ENCODE measurements at places on chromosomes 11 and 22.

GRCh38 chr11:114137838-114138237, 78.3 kb downstream of the ZBTB16 start:
- DNase-seq, result no peak

DNA sequence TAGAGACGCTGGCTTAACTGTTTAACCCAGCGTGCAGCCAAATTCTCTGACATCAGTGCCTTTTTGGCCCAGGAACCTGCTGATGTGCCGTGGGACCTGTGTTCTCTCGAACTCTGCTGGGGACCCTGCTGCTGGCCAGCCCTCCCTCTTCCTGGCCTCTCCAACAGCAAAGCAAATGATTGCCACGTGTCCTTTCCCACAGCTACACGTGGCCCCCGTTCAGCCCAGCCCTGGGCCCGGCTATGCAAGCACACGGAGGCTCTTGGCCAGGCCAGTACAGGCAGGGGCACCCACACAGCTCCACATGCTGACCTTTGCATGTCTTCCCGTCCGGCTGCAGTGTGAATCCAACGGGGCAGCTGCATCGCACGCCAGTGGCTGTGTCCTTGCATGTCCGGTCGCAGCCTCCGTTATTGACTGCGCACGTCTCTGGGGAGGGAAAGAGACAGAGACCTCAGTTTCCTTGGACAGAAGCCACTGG, 51.6 kb upstream of the TTLL12 start:
- no peak for DNase-seq

DNA sequence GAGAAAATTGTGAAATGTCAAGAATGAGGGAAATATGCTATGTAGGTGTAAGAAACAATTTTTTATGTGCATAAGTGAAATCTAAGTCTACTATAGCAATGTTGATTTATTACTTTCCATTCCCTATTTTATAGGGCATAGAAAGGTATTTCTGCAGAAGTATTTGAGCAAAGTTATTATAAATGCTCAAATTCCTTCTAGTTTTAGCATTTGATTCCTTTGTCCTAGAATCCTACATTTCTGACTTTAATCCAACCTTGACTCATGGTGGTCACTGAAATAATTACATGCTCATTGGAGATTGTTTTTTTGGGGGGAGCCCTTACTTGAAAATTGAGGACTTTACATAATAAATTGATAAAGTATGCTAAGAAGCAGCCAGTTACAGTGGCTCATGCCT, 716.6 kb upstream of the LUZP2 start:
- no peak for DNase-seq

DNA sequence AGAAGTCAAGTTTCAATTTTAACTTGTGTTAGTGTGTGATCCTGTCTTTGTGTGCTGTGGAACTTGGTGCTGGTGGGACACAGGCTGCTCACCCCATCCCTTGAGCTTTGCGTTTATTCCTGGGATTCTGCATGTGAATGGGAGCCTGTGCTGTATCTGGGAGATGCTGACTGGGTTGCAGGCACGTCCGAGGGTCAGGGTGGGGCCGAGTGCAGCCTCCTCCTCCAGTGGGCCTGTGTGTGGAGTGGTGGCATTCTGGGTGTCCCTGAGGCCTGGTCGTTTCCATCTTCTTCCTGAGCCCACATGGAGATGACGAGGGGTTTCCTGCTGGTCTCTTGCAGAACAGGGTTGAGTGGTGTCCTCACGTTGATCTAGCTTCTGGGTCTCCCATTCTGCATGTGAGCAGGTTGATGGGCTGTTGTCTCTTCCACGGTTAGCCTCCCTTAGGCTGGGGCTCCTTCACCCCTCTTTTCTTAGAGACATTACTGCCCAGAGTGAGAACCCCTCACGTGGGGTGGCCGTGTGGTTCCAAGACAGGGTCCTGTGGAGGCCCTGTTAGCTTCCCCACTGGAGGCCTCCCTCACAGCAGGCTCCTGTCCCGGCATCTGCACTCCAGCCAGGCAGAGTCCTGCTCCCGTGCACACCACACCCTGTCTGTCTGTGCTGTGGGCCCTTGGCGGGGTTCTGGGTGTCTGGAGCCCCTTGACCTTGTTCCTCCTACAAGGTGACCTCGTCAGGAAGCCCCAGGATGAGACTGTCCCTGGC, 4.9 kb downstream of the PTDSS2 start:
- DNase-seq, result no peak

DNA sequence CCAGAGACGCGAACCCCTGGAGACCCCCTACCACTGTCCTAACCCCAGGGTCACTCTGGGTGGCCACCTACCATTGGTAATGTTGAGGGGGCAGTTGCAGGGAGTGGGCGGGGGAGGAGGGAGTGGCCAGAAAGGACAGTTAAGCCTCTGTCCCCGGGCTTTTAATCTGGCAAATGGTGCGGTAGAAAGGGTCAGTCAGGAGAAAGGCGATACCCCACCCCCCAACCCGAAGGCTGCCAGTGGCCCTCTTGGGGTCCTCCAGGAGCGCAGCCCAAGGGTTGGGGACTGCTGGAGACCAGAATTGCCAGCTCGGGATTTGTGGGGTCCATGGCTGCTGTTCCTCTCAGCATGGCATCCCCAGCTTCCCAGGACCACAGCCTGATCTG, 742 bp downstream of the P2RY2 start:
- no peak for DNase-seq

GRCh38 chr11:67002921-67003411, 20.0 kb upstream of the SYT12 start:
- DNase-seq, result no peak

- no peak for DNase-seq
Measured at GRCh38 chr11:46055371-46055770, 65.9 kb downstream of the PHF21A start.

GRCh38 chr22:36415415-36416168, 27.8 kb upstream of the MYH9 start:
- no peak for DNase-seq

GRCh38 chr11:44171518-44171917, 76.0 kb downstream of the EXT2 start:
- DNase-seq, result no peak

GRCh38 chr11:117639601-117640000, 157.4 kb downstream of the DSCAML1 start:
- DNase-seq, result no peak
